ENCODE measurements at places on chromosomes 12 and 14.
A peak's percentile ranks its signal among the peaks of the same experiment; 100 is the strongest.

GRCh38 chr14:40386433-40386832 is 954.2 kb upstream of the FBXO33 start:
- no peak for DNase-seq

GRCh38 chr14:54451961-54452360 is 10.8 kb upstream of the CNIH1 start:
- DNase-seq: no peak

DNA sequence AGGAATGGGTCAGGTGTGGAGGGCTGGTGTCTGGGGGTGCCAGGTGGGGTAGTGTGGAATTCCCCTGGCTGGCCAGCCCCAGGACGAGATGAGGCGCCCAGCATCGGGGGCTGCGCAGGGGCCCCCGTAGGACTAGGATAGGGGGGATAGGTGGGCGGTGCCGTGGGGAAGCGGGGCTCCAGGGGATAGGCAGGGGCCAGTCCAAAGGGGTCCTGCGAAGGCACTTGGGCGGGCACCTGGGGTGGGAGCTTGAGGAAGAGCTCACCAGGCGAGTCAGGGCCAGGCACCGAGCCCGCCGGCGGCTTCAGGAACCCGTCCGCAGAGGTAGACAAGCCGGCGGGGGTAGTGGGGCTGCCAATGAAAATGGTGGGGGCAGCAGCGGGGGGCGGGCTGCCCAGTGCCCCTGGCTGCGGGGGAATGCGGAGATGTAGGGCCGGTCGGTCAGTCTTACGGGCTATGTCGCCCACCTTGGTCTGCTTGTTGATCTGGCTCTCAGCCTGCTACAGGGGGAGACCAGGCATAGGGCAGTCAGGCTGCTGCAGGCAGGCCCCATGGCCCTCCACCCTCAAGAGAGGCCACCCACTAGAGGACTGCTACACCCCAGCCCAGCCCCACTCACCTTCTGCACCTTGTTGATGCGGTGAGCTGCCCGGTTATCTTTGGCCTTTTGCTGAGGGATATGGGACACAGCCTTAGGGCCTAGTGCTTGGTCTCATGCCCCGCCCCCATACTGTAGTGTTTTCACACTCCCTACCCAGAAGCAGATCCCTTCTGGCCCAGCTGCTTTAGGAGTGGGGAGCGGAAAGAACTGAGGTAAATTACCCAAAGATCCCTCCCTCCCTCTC is 19.3 kb downstream of the KMT2D start:
- DNase-seq: no peak

DNA sequence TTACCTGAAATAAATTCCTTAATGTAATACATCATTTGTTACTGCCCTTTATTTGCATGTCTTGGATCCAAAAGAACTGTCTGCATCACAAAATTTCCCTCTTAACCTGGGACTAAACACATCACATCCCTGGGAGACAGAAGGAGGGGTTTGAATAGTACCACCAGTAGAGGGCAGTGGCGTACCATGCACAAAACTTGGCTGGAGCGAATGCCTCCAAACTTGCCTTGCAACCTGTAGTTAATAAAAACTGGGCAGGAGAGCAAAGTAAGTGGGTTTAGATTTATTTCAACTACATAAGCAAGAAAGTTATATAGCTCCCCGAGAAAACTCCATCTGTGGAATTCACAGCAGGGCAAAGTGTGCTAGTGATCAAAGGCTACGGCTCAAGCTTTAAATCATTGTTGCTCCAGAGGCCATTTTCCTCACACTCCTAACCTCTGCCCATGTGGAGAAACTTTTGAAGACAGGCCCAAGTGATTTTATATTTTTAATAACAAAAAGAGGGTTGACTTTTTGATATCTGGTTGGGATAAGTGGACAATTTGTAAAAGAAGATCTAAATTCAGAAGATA is 1176.7 kb upstream of the SEL1L start:
- peak; percentile 30 for DNase-seq

DNA sequence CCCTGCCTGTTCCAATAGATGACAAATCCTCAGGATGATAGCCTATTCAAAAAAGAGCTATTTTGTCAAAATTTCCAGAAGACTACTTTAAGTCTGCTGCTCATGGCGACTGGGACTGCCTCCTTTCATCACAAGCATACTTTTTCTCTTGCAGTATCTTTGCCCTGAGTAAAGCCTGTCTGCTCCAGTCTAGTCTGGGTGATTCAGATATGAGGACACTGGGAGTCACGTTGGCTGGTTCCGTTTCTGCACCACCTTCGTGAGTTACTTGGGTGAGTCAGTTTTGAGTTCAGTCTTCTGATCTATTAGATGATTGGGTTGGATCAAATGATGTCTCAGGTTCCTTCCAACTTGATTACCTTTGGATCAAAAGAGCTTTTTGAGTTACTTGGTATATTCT is 301.3 kb upstream of the STXBP6 start:
- DNase-seq: no peak

GRCh38 chr12:124392271-124392666 is 97.4 kb downstream of the RFLNA start:
- peak; percentile 82 for DNase-seq

DNA sequence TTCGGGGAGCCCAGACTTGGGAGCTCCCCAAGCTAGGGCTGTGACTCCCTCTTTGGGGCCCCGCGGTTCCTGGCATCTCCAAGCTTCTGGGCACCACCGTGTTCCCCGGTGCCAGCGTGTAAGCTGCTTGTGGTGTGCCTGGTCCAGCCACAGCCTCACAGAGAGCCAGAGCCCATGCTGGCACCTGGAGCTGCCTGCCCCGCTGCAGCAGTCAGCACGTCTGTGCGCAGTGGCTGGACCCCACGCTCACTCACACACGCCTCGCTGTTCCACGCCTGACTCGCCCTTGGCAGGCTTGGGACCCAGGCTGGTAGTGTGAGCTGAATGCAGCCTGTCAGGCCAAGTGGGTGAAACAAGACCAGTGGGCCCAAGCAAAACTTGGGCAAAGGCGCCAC is 34.5 kb downstream of the APAF1 start:
- DNase-seq: no peak

GRCh38 chr14:34081576-34082136 is 130.8 kb upstream of the EGLN3 start:
- DNase-seq: peak; percentile 66

- no peak for DNase-seq
These were observed 18.9 kb downstream of the LEMD3 start for GRCh38 chr12:65188179-65188701.

DNA sequence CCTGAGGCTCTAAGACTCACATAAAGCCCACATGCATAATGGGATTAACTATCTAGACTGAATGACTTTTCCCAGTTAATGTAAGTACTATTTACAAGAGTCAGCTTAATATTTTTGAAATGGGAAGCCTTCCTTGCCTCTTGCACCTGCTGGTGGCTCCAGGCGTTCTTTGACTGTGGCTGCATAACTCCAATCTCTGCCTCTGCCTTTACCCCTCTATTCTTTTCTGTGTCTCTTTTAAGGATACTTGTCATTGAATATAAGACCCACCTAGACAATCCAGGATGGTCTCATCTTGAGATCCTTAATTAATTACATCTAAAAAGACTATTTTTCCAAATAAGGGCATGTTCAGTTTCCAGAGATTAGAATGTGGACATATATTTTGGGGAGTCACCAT is 66.9 kb upstream of the PCED1B start:
- no peak for DNase-seq

GRCh38 chr12:25940886-25941285 is 17.6 kb upstream of the RASSF8 start:
- DNase-seq: no peak

GRCh38 chr12:68468036-68468435 is 135.9 kb upstream of the MDM1 start:
- DNase-seq: peak; percentile 25

GRCh38 chr14:64956697-64957406 is 14.3 kb upstream of the GPX2 start:
- no peak for DNase-seq

- DNase-seq: no peak
These were observed 57.0 kb downstream of the MON2 start for GRCh38 chr12:62523619-62524018.

- DNase-seq: no peak
These were observed 10.8 kb downstream of the PPFIBP1 start for GRCh38 chr12:27534765-27535161.

GRCh38 chr14:99119554-99120525 is 152.2 kb downstream of the BCL11B start:
- no peak for DNase-seq

DNA sequence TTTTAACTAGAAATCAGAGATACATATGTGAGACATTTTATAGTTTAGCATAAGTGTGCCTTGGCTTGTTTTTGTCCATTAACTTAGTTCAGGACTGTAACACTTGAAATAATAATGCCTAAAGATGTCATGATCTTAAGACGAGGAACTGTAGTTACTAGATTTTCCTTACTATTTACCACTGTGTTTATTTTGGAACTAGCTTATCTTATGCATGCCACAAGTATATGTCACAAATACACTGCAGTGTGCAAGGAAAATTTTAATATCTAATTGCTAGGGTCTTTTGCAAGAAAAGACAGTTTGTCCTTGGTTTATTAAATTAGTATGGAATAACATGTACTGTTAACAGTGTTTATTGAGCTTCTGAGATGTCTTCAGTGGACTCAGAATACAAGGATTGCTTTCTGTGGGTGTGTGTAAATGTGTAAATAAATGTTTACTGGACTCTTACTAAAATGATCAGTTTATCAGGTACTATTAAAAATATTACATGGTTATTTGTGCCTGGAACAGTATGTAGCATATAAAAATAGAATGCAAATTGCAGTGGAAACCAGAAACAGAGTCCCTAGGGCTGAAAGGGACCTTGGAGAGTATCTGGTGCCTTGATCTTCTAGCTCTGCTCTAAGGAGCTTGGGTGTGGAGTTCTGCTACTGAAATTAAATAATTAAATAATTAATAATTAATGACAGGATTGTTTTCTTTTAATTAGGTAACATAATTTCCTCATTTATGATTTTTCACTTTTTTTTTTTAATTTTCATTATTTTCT is 58.1 kb downstream of the FGD4 start:
- peak; percentile 14 for DNase-seq

DNA sequence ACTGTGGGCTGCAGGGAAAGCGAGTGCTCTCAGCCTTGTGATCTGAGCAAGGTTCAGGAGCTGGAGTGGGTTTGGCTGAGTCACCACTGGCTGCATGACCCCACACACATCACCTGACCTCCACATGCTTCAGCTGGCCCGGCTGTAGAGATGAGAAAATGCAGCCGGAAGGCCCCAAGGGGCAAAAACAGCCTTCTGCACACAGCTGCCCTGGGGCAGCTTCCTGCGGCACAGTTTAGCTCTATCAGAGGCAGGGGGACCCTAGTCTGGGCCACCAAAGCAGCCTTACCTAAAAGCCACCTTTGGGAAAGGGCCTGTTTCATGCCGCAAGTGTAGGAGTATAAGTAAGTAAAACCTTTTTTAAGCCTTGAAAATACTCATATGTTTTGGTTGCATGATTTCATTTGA is 123.3 kb downstream of the SSPN start:
- peak; percentile 91 for DNase-seq

DNA sequence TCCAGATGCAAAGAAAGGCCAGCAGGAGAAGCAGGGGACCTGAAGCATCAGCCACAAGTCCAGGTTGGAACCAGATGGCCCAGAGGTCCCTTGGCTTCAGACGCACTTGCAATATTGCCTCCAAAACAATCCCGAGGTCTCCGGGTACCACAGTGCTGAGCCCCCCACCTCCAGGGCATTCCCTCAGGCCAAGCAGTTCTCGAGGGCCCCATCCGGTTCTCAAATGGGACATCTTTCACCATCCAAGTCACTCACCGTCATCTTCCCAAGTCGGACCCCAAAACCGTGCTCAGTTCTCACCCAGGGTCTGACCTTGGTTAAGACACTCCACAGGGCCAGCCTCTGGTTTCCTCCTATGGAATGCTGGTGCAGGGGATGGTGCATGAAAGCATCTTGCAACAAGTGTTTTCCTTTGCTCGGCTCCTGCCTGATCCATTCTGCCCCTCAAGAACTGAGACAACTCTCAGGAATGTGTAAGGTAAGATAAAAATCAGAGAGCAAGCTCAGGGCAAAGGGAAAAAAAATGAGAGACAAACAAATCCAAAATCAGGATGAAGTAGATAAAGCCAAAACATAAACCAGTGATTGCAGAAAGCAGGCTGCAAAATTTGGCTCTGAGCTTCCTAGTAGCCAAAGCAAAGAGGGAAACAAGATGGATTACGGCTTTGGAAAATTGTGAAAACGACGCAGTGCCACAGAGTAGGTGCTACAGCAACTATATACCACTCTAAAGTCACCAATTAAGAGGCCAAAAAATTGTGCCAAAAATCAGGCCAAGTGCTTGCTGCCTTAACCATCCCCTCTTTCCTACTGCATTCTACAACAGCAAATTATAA is 8.0 kb downstream of the NCOR2 start:
- DNase-seq: peak; percentile 39

GRCh38 chr14:89669193-89669592 is 252.2 kb upstream of the FOXN3 start:
- DNase-seq: no peak

DNA sequence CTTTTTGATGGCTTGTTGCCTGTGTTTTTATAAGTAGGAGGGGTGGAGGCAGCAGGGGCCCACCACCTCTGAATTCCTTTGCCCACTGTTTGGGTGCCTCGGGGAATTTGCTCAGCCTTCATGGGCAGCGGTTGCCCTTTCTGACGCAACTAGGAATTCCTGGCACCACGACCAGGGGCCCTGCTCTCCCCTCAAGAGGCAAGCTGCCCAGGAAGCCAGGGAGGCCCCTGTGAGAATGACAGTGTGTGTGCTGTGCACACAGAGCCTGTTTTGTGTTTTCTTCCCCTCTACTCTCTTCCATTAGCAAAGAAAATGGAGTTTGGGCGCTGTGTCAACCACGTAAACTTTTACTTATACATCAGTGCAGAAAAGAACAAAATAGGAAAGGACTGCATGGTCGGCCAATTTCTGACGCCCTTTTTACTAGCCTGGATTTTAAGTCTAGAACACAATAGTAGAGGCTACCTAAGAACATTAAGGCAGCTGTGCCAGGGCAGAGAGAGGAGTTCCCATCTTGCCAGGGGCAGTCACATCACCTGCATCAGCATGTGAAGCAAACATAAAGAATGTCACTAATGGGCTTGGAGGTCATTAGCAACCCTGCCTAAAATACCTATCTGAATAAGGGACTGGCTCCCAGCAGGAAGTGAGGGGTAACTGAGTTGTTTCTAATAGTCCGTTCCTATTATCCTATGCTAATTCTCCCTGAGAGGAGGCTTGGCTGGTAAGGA is 17.9 kb upstream of the PTGR2 start:
- DNase-seq: peak; percentile 78

DNA sequence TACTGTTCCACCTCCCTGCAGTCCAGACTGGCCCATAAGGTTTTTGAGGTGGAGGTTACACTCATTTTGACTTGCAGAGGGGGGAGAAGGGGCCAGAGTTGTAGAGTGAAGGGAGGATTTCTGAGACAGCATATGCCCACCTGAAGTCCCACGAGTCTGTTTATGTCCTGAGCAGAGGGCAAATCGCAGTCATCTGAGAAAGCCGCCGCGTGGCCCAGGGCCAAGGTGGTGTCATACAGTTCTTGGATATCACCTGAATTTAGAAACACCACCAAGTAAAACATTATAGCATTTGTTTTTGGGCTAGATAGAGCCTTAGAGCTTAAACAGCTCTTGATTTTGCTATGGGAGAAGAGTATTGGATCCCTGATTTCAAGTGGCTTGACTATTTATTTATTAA is 30.9 kb downstream of the TDG start:
- DNase-seq: no peak
